NCI-H748 treated with DMSO at 0.1 percent for 48 hours (cell line): ENCODE measurements at places on chromosomes 6 and 20.

- DNase-seq: no peak
Observed at GRCh38 chr6:16224409-16224808, 14.0 kb upstream of the GMPR start.

DNA sequence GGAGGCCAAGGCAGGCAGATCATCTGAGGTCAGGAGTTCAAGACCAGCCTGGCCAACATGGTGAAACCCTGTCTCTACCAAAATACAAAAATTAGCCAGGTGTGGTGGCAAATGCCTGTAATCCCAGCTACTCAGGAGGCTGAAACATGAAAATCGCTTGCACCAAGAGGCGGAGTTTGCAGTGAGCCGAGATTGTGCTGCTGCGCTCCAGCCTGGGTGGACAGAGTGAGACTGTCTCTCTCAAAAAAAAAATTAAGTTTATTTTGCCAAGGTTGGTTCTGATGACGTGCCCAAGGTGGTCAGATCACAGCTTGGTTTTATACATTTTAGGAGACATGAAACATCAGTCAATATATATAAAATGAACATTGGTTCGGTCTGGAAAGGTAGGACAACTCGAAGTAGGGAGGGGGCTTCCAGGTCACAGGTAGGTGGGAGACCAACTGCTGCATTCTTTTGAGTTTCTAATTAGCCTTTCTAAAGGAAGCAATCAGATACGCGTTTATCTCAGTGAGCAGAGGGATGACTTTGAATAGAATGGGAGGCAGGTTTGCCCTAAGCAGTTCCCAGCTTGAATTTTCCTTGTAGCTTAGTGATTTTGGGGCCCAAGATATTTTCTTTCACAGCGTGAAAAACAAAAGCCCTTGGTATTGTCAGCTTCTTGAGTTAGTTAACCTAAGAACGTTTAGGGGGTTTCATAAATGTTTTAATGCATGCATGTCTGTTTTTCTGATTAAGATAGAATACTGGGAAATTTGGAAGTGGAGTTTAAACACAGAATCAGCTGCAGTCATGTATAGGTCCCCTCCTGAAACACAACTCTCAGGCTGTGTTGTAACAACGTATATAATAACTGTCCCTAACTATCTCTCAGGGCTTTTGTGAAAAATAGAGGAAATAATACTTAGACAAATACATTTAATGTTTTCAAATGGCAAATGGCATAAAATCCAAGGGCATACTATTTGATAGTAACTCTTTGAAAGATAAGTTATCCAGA lies 16.7 kb downstream of the ACOT13 start:
- DNase-seq: no peak

GRCh38 chr20:61886721-61887595 lies 178.7 kb downstream of the TAF4 start:
- peak; percentile 26 for DNase-seq

- DNase-seq: no peak
Observed at GRCh38 chr6:42366011-42366705, 85.6 kb downstream of the TRERF1 start.

- DNase-seq: no peak
Observed at GRCh38 chr6:37242429-37243052, 15.0 kb upstream of the TBC1D22B start.

DNA sequence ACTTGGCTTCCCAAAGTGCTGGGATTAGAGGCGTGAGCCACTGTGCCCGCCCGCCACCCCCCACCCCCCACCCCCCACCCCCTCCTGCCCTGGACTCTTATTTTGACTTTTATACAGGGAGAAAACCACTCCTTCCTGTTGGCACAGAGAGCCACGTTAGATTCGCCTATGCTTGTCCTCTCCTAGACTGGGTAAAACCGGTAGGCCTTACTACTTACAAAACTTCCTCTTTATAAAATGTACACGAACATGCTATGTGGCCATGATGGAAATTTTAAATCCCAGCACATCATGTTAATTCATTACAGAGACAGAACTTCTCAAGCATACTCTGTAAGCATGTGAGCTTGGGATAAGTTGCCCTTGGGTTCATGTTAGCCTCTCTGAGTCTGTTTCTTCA lies 124.2 kb downstream of the SLC24A3 start:
- DNase-seq: no peak

- no peak for DNase-seq
Observed at GRCh38 chr6:108846628-108847027, 1.6 kb upstream of the ARMC2 start.

DNA sequence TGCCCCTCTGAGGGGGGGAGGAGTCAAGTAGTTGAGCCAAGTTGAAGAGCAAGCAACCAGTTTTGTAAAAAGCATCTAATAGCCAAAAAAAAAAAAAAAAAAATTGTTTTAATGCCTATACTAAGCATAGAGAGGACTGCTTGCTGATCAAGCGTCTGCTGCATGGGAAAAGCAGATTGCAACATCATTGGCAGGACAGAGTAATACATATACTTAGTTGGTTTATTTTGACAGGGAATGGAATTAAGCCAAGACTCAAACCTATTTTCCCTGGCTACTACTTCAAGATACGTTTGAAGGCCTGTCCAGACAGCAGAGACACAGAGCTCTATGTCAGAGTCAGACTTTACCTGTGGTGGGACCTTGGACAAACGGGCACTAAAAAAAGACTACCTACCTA lies 120.5 kb downstream of the RTN4IP1 start:
- DNase-seq: no peak

DNA sequence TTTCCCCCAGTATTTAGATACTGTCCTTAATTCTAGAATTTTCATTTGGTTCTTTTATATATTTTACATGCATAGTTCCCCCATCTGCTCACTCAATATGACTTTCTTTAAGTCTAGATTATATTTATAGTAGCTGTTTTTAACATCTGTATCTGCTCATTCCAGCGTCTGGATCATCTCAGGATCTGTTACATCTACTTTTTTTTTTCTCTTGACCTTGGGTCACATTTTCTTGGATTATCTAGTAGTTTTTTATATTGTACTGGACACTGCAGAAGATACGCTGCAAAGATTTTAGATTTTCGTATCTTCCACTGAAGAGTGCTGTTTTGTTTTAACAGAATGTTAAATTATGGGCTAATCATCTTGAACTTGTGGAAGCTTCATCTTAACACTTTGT lies 20.7 kb downstream of the RAB22A start:
- no peak for DNase-seq

- no peak for DNase-seq
Observed at GRCh38 chr6:17622144-17622543, 22.0 kb downstream of the FAM8A1 start.

DNA sequence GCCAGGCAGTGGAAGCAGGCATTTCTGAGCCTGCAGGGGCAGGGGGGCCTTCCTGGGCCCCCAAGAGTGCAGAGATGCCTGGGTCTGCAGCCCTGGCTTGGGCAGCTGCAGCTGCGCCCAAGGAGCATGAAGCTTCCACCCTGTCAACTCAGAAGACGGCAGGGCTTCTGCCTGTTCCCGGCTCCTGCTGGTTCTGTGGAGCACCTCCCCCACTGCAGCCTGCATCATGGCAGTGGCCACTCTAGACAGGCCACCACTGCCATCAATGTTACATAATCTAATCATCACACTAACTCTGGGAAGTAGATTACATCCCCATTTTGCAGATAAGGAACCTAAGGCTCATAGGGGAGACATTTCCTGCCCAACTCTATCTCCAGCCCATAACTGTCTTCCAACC lies 21.1 kb upstream of the TOP1 start:
- DNase-seq: no peak

DNA sequence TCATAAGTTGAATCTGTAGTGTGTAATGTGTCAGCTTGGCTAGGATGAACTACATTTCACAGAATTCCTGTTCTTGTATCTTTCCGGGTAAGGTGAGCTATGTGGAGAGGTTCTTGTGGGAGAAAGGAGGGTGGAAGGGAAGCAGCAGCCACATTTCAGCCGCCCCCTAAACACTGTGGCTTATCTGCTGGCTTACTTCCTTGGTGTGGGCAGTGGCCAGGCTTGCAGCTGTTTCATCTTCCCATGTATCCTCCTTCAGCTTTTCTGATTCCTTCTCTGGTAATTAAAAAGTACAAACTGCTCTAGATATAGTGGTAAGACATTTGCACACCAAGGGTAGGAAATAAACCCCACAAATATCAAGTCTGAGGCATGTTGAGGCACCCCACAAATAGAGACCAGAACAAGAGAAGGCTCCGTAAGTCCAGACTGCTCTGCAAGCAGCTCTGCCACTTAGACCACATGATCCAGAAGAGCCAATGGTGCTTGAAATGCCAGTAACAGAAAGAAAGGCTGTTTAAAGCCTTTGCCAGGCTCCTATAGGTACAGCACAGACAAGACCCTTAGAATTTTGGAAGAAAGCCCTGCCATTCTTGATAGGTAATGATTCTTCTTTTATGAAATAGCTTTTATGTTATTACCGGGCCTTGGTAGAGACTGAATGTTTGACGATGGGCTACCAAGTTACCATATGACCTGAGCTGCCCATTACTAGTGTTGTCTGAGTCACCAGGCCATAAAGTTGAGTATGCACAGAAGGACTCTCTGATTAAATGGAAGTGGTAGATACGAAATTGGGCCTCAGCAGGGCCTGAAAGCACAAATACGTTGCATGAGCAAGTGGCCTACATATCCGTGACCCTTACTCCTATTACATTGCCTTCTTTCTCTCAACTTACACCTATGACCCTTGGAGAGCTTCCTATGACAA lies 215.0 kb upstream of the SGK1 start:
- no peak for DNase-seq

GRCh38 chr6:168496139-168496996 lies 55.4 kb downstream of the SMOC2 start:
- no peak for DNase-seq

GRCh38 chr6:33430991-33431879 lies 11.4 kb downstream of the SYNGAP1 start:
- peak; percentile 60 for DNase-seq

DNA sequence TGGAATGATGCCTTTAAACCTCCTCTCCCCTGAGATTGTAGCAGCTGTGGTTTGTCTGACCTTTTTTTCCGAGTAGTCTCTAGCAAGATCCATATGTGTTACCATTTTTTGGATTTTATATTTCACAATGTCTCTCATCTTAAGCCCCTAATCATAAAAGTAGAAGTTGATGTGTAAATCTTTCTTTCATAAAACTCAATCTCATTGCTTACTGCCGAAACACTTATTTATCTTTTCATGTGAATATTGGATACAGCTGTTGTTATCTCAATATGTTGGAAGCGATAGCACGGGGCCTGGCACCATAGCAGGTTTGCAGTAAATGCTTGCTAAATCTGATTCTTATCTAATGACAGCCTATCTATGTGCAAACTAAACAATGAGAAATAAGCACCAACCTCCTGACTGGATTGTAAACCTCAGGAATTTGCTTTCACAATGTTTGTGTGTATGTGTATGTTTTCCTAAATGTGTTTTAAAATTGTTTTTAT lies 14.2 kb downstream of the SMPDL3A start:
- DNase-seq: no peak

GRCh38 chr6:21033575-21034026 lies 499.3 kb downstream of the CDKAL1 start:
- DNase-seq: no peak

DNA sequence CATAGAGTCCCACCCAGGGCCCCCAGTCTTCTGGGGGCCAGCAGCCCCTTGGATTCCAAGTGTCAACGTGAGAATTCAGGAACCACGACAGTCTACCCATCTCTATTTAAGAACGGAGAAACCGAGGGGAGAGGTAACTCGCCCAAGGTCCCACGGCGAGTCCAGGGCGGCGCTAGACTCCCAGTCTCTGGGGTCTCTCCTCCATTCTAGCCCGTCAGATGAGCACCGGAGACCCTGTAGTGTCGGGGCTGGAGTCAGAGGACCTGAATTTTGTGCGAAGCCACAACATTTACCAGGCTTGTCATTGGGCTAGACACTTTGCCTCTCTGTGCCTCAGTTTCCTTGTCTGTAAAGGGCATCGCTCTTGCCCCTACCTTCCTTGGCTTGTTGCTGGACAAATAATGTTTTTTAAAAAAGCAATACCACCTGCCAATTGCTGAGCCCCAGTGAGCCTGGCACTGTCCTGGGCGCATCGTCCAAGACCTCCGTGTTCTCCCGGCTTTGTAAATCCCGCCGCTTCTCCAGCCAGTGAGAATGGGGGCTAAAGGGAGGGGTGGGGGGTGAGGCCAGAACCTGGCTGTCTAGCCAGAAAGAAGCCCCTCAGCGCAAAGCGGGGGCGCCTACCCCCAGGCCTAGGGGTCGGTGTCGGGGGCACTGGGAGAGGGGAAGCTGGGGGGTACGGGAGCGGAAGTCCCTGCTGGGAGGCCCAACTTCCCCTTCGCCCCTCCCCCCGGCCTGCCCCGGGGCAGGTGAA lies 91.7 kb downstream of the NCR2 start:
- no peak for DNase-seq

DNA sequence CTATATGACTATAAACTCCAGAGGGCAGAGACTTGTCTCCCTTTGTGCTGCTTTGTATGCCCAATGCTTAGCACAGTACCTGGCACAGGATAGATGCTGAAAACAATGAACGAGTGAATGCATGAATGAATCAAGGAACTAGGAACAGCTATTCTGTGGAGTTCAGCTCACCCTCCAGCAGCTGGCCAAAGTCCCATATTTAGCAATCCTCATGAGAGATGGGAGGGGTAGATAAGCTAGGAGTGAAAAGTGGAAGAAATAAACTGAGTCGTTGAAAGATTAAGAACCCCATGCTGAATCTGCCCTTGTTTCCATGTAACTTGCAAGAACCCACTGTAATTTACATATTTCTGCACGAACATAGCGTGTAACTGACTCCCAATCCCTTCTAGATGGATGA lies 106.5 kb downstream of the MAFB start:
- no peak for DNase-seq

DNA sequence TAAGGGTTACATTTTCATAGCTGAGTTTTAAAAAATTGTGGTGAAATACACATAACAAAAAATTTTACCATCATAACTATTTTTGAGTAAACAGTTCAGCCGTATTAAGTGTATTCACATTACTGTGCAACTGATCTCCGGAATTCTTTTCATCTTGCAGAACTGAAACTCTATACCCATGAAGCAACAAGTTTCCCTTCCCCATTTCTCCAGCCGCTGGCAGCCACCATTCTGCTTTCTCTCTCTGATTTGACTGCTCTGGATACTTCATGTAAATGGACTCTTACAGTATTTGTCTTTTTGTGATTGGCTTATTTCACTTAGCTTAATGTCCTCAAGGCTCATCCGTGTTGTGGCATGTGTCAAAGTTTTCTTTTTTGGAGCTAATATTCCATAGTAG lies 341.6 kb downstream of the QKI start:
- no peak for DNase-seq

- peak; percentile 8 for DNase-seq
Observed at GRCh38 chr6:157281570-157281969, 41.7 kb downstream of the TMEM242 start.

GRCh38 chr20:64244281-64244805 lies 11.2 kb upstream of the PCMTD2 start:
- no peak for DNase-seq

DNA sequence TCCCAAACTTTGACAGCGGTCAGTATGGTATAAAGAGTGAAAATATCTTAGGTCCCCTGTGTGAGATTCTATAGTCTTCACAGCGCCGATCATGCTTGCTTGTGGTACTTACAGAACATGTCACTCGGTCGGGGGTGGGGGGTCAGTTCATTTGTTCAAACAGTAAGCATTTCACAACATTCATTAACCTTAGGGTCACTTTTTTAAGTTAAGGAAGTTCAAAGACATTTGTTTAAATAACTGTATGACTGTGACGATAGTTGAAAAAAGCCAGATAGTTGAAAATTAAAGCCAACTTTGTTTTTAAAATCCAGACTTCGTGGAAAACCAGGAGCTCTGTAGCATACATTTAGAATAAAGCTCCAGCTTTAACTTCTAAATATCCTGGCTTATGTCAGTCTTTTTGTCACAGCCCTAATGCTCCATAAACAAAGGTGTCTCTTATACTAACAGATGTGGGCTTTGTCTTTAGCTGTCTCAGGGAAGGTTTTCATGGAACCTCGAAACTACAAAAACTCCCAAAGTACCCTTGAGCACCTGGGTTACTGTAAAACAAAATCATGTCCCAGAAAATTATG lies 57.9 kb upstream of the PHACTR2 start:
- DNase-seq: no peak
